WTC11 (cell line): ENCODE measurements at places on chromosomes 6 and 20. TPM values are rescaled to one million over a fixed set of nuclear protein-coding genes. Genes with fewer than 3 reads are reported as not detected.

DNA sequence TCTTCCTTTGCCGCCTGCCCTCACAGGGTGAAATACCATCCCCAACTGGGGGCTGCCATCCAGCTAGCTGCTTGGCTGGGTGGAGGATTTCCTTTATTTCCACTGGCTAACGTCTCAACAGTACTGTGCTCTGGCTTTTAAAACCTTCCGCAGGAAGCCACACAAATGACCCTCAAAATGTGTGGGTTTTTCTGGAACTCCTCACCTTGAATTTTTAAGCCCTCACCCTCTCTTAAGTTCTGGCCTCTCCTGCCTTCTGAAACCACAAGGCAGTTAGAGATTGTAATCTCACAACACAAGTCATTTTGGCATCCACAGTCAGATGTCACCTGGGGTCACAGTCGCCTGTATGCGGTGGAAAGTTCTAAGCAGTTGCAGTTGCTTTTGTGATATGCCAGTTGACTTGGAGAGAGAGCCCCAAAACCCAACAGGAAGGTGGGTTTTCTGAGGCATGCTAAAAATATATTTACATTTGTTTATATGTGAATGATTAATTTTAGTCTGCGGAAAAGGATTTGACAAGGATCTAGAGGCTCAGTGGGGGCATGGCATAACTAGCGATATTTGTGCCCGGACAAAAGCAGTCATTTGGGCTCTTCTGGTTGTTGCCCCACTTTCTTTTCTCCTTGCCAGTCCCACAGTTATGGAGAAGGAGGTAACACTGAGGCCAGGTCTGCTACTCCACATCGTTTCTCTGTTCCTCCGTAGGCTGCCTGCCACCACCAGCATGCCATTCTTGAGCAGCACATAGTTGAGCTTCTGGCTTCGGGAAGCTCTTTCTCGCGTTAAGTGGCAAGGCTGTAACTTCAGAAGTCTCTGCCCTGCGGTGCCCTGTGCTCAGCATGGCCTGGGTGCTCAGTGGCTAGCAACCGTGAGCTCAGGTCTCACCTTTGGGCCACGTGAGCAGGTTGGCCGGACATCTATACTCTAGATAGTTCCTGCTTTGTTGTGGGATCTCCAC lies 335.3 kb downstream of the CD83 start:
- H3K27me3 ChIP-seq, result peaks cover 4% of the 10 kb centered on the region
- no peak overlapping the region for H3K27ac ChIP-seq
- peaks cover 10% of the 10 kb centered on the region for H3K36me3 ChIP-seq
- H3K4me3 ChIP-seq, result no peak overlapping the region
- peaks cover 29% of the 10 kb centered on the region for H3K4me1 ChIP-seq

GRCh38 chr20:23397961-23398360 lies 23.3 kb downstream of the NAPB start:
- H3K36me3 ChIP-seq, result peaks cover 36% of the 10 kb centered on the region
- peaks cover 25% of the 10 kb centered on the region for H3K4me1 ChIP-seq
- no peaks in the 10 kb centered on the region for H3K27me3 ChIP-seq
- H3K4me3 ChIP-seq, result no peak overlapping the region
- H3K27ac ChIP-seq, result peak overlapping the region; percentile 9

- no peak for DNase-seq
- H3K4me3 ChIP-seq, result no peak overlapping the region
- no peaks in the 10 kb centered on the region for H3K27me3 ChIP-seq
- H3K4me1 ChIP-seq, result peaks cover 31% of the 10 kb centered on the region
- no peaks in the 10 kb centered on the region for H3K36me3 ChIP-seq
- H3K27ac ChIP-seq, result no peak overlapping the region
Measured at GRCh38 chr6:49902856-49903255, 36.5 kb upstream of the CRISP1 start.

GRCh38 chr6:170175644-170176135 lies 115.2 kb downstream of the DLL1 start:
- DNase-seq, result no peak
- 0 out of 2 replicates have a peak, but pooled peaks cover 2% of the 10 kb centered on the region for H3K4me1 ChIP-seq

DNA sequence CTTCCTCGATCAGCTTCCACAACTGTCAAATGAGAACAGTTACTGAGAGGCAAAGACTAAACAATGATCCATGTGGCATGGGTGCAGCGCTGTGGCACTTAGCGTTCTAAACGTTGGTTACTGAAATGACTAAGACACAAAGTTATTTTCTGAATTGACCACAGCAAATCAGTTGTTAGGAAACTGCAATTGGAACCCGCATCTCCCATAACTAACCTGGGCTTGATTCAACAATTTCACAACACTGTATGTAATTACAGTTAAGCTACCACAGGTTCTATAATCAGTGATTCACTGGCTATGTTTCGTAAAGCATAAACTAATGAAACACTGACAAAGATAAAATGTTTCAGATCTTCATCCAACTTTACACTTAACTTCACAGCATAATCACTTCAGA lies 12.5 kb downstream of the WDR27 start:
- DNase-seq, result no peak
- H3K36me3 ChIP-seq, result peaks cover 75% of the 10 kb centered on the region
- peaks cover 11% of the 10 kb centered on the region for H3K4me1 ChIP-seq
- no peaks in the 10 kb centered on the region for H3K27me3 ChIP-seq

GRCh38 chr6:30922447-30922852 lies 8.4 kb downstream of the VARS2 start:
- DNase-seq, result no peak
- H3K27ac ChIP-seq, result no peak overlapping the region
- no peaks in the 10 kb centered on the region for H3K27me3 ChIP-seq
- 0 out of 2 replicates have a peak, but pooled peaks cover 3% of the 10 kb centered on the region for H3K4me1 ChIP-seq

DNA sequence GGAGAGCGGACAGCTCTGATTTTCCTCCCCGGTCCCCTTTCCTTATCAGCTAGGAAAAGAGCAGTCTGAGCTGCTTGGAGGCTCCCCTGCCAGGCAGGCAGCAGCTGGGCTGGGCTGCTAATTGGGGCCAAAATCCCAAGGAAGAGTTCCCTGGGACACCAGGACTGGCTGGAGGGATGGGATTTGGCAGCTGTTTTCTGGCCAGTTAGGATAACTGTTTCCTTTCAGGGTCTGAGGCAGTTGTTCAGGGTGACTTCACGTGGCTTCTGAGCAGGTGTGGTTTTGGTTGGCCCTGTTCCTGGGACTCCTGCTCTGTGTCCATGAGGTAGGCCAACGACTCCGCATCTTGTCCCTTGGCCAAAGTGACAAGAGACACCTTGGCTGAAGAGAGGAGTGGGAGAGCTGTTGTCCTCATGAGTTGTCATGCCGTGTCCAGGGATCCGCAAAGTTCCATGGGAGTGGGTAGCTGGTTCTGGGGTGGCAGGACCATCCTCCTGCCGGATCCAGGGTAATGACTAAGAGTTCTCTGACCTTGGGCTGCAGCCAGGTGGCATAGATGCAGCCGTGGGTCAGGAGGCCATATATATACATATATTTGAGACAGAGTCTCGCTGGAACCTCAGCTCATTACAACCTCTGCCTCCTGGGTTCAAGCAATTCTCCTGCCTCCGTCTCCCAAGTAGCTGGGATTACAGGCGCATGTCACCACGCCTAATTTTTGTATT lies 21.2 kb downstream of the MRPS18A start:
- DNase-seq, result no peak
- peaks cover 10% of the 10 kb centered on the region; the same call in 1 of the 2 replicates for H3K36me3 ChIP-seq
- peaks cover 36% of the 10 kb centered on the region for H3K4me1 ChIP-seq
- H3K4me3 ChIP-seq, result no peak overlapping the region
- H3K27me3 ChIP-seq, result peaks cover 12% of the 10 kb centered on the region

- no peak for DNase-seq
- H3K4me1 ChIP-seq, result peaks cover 14% of the 10 kb centered on the region
- no peaks in the 10 kb centered on the region for H3K36me3 ChIP-seq
- H3K27ac ChIP-seq, result no peak overlapping the region
Measured at GRCh38 chr6:110561696-110562095, 85.3 kb upstream of the SLC22A16 start.

- peaks cover 19% of the 10 kb centered on the region for H3K36me3 ChIP-seq
- peaks cover 32% of the 10 kb centered on the region for H3K4me1 ChIP-seq
- DNase-seq, result no peak
- H3K27me3 ChIP-seq, result no peaks in the 10 kb centered on the region
- H3K27ac ChIP-seq, result no peak overlapping the region
Measured at GRCh38 chr6:65450451-65450850, 256.6 kb downstream of the EYS start.

DNA sequence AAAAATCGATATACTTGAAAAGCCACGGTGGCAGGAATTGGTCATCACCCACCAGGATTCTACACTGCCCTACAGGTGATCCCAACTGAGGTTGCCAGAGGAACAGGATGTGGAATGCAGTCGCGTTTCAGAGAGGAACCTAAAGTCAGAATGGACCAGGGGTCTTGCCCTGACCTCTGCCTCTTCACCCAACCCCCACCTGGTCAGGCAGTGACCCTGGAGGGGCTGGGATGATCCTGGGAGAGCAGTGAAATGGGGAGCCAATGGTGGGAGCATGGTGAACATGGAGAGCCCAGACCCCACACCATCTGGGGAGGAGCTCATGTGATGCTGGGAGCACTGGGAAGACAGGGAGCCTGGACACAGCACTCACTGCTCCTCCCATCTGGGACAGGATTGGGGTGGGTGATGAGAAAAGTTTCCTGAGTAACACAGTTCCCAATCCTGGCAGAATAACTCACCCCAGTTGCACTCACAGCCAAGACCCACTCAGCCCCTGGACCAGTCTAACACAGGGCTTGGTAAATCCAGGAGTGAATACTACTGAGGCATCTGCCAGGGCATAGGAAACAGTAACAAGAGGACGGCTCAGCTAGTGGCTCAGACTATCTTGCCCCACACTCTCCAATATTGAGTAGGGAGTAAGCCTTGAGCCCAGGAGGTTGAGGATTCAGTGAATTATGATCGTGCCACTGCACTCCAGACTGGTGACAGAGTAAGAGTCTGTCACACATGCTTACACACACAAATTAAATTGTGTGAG lies 1.7 kb upstream of the ULBP2 start:
- H3K36me3 ChIP-seq, result 0 out of 2 replicates have a peak, but pooled peaks cover 4% of the 10 kb centered on the region
- H3K27ac ChIP-seq, result no peak overlapping the region
- DNase-seq, result no peak
- H3K4me1 ChIP-seq, result peaks cover 11% of the 10 kb centered on the region
- peak overlapping the region; percentile 1 for H3K4me3 ChIP-seq

DNA sequence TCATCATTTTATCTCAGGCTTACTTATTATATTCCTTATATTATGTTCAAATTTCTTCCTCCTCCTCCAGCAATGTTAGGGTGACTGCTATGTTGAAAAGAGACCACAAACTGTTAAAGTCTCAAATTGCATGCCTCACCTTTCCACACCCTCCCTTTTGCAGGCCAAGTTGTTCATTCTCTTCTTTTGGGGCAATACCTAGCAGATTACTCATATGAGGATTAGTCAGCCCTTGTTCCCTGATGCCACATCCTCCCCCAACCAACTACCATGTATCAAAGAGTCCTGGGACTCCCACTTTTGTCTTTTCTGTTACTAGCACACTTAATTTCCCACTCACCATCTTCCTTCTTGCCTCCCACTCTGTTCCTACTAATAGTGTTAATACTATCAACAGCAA lies 434.7 kb downstream of the BCKDHB start:
- H3K27me3 ChIP-seq, result no peaks in the 10 kb centered on the region
- peaks cover 13% of the 10 kb centered on the region for H3K4me1 ChIP-seq
- DNase-seq, result no peak
- no peak overlapping the region for H3K4me3 ChIP-seq
- H3K27ac ChIP-seq, result no peak overlapping the region

DNA sequence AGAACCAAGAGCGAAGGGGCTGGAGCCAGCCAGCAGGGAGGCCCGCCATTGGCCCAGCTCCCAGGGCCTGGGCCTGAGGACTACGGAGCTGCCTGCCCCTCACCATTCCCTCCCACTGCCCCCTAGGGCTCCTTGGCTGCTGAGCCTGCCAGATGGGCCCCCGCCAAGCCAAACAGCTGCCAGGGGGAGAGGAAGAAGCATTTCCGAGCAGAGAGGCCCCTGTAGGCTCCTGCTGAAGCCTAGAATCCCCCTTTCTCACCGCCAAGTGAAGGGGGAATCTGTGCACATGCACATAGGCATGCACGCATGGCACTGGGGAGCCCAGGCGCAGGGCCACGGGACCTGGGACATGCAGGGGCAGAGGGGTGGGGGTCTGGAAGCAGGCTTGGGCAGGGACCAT lies 28.5 kb upstream of the MRPS18A start:
- H3K27me3 ChIP-seq, result no peaks in the 10 kb centered on the region; the same call in 1 of the 2 replicates
- H3K36me3 ChIP-seq, result no peaks in the 10 kb centered on the region
- H3K4me1 ChIP-seq, result peaks cover 15% of the 10 kb centered on the region
- DNase-seq, result no peak
- H3K27ac ChIP-seq, result no peak overlapping the region
- no peak overlapping the region for H3K4me3 ChIP-seq

DNA sequence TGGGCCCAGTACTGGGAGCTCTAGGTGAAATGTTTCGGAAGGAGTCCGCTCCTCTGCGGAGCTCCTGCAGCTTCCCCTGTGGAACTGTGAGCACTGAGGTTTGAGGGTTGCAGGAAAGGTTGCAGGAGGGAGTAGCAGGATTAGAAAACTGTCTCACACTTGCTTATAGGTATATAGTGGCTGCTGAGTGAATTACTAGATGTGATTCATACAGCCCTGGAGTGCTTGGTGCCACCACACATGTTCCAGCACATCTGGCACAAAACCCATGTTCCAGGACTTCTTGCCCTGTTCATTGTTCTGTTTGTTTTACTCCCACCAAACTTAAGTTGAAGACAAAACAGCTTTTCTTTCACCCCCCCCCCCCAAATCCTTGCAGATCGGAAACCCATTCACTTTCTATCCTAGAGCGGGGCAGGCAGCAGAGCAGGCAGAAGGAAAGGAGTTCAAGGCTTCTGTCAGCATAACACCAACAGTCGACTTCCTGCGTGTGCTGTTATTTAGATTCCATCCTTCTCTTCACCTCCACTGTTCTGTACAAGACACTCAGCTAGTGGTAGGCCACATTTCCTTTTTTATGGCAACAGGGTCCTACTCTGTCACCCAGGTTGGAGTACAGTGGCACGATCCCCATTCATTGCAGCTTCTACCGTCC lies 669 bp upstream of the PEX6 start:
- H3K27me3 ChIP-seq, result no peaks in the 10 kb centered on the region
- peak overlapping the region; percentile 98 for H3K27ac ChIP-seq
- peaks cover 22% of the 10 kb centered on the region for H3K4me1 ChIP-seq
- H3K4me3 ChIP-seq, result peak overlapping the region; percentile 91
- no peaks in the 10 kb centered on the region for H3K36me3 ChIP-seq

- H3K27ac ChIP-seq, result peak overlapping the region; percentile 86
- H3K4me3 ChIP-seq, result no peak overlapping the region
- H3K36me3 ChIP-seq, result peaks cover 14% of the 10 kb centered on the region
Measured at GRCh38 chr20:50735813-50736212, 4.4 kb downstream of the PARD6B start.

GRCh38 chr6:157428427-157429202 lies 47.6 kb downstream of the ZDHHC14 start:
- H3K36me3 ChIP-seq, result no peaks in the 10 kb centered on the region
- no peak for DNase-seq
- H3K27me3 ChIP-seq, result no peaks in the 10 kb centered on the region; the same call in 1 of the 2 replicates
- peaks cover 76% of the 10 kb centered on the region for H3K4me1 ChIP-seq
- H3K4me3 ChIP-seq, result no peak overlapping the region
- peak overlapping the region; percentile 41 for H3K27ac ChIP-seq

- peaks cover 9% of the 10 kb centered on the region for H3K4me1 ChIP-seq
- H3K27me3 ChIP-seq, result peaks cover 4% of the 10 kb centered on the region; the same call in 1 of the 2 replicates
- peaks cover 3% of the 10 kb centered on the region; the same call in 1 of the 2 replicates for H3K36me3 ChIP-seq
- no peak overlapping the region for H3K27ac ChIP-seq
- no peak overlapping the region for H3K4me3 ChIP-seq
- DNase-seq, result no peak
Measured at GRCh38 chr20:5748246-5748645, 2.0 kb upstream of the SHLD1 start.

Gene LY6G6C
- 0.21 to 0.35 TPM in 2 of 3 replicates, not detected in the other for total RNA-seq

Gene PRRT1
- total RNA-seq, result 1.4 to 2.2 TPM (median 1.6 TPM) in 3 replicates

Gene LSM14B
- total RNA-seq, result 67.4 to 73.5 TPM (median 69.7 TPM) in 3 replicates
